Neural crest cell (in vitro differentiated cells): ENCODE measurements at places on chromosomes 7 and 10.
A peak's percentile ranks its signal among the peaks of the same experiment; 100 is the strongest.

DNA sequence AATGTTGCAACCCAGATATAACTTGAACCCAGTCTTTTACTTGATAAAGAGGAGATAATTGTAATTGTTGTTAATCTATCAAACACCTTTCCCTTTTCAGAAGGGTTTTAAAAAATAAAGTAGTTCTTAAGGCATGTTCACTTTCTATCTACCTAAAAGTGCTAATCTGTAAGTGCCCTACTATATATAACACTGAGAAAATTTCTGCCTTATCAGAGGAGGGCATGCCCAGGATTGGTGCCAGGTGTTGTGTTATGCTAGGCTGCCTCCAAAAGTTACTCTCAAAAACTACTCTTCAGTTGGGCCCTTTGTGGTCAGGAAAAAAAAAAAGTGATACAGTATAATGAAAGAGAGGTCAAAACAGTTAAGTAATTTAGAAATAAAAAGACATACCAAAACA lies 36.3 kb downstream of the SMNDC1 start:
- DNase-seq: no peak

GRCh38 chr7:142880876-142881505 lies 4.6 kb downstream of the TRPV6 start:
- peak; percentile 22 for DNase-seq

GRCh38 chr10:124030061-124030460 lies 63.3 kb downstream of the CHST15 start:
- no peak for DNase-seq

- no peak for DNase-seq
Observed at GRCh38 chr10:112585960-112586359, 138.9 kb downstream of the VTI1A start.

DNA sequence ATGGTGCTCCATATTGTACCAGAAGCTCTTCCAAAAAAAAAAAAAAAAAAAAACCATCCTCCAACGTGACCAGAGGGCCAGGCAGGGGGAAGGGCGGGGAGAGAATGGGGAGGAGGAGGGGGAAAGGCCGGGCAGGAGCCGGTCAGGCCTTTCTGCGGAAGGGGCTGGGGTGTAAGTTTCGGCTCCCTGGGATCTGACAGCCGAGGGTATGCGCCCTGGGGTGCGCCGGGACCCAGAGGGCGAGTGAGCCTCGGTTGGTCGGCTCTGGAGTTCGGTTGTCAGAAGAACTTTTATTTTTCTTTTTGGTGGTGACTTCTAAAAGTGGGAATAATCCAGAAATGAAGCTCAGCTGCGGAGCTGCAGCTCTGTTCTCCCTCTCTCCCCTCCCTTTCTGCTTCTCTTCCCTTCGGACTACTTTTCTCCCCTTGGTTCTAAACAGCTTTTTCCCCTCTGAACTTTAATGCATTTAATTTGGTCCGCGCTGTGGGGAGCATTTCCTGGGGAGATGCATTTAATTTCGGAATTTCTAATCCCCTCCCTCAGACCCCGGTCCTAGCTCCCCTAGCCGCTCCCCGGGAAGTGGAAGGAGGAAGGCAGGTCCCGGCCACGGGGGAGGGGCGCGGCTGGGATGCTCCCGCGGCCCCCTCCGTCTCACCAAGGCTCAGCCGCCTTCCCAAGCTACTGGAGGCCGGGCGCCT lies 3.9 kb upstream of the PAX2 start:
- DNase-seq: no peak

DNA sequence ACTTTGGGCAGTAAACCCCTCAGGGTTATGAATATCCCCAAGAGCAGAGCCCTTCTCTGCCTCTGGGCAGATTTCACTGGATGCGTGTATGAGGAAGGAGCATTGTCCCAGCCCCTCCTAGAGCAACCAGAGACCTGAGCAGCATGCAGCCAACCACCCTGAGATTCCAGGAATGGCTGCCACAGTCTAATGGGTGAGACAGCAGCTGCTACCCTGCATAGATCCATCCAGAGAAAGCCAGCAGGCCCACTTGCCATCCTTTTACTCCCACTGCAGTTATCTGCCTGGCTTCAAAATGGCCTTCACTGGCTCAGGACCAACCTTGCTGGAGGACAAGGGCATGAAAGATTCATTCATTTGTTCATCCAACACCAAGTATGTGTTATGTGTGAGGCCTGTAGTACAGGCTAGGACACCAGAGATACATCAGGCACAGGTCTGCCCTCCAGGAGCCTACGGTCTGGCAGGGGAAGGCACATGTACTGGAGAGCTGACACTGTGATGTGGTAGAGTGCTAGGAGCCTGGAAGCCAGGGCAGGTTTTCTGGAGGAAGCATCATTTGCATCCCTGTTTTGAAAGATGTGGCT lies 26.2 kb upstream of the C10orf105 start:
- DNase-seq: no peak

- no peak for DNase-seq
Observed at GRCh38 chr7:28811701-28812430, 146.3 kb downstream of the TRIL start.

GRCh38 chr10:127303105-127303504 lies 106.7 kb upstream of the INSYN2A start:
- DNase-seq: no peak

- DNase-seq: no peak
Observed at GRCh38 chr10:128230401-128230800, 104.2 kb upstream of the MKI67 start.

- DNase-seq: no peak
Observed at GRCh38 chr10:79438021-79438698, 7.3 kb downstream of the ZCCHC24 start.

- no peak for DNase-seq
Observed at GRCh38 chr10:128498746-128499145, 372.5 kb upstream of the MKI67 start.

- no peak for DNase-seq
Observed at GRCh38 chr7:150363370-150363769, 5.3 kb upstream of the REPIN1 start.

DNA sequence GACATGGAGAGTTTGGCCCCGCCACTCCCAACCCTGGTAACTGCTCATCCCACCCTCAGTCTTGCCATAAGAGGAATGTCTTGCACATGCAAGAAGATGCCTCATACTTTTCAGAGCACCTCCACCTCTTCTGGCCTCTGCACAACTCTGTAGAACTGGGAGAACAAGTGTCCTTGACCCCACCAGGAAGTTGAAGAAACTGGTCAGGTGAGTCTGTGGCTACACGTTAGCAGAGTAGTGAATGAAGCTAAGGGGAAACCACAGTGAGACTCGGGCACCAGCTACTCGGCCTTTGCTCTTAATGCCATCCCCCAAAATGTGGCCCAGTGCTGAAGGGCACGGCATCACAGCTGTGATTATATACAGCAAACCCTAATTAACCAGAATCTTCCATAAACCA lies 110.1 kb downstream of the ARID5B start:
- DNase-seq: no peak

DNA sequence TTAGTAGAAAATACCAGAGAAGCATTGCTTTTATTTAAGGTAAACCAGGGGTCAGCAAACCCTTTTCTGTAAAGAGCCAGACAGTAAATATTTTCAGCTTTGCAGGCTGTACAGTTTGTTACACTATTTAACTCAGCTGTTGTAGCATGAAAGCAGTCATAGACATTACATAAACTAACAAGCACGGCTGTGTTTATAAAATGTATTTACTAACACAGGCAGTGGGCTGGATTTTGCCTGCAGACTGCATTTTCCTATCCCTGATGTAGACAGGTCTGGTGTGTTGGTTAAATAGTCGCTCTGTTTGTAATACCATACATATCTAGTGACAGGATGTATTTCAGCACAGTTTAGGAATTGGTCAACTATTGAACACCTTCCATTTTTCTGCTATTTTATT lies 129.3 kb downstream of the ST7 start:
- DNase-seq: no peak

- DNase-seq: no peak
Observed at GRCh38 chr7:123041101-123041500, 45.6 kb upstream of the TAS2R16 start.

DNA sequence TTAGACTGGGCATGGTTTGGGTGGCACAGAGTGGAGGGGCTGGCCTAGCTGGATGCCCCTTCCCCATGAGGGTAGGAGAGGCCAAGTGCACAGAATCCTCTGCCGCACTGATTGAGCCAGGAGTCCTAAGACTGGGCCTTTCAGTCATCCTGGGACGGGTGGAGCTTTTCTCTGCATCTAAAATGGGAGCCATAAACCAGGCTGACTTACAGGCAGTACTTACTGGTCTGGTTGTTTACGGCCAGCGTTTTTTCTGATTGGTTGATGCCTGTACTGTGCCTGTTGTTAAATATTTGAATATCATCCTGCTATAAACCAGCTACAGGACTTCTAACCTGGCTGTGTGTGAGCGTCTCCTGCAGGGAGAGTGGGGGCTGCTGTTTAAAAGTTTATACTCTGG lies 107.8 kb downstream of the CDH23 start:
- DNase-seq: no peak

GRCh38 chr7:110371709-110372108 lies 719.2 kb upstream of the LRRN3 start:
- DNase-seq: no peak

DNA sequence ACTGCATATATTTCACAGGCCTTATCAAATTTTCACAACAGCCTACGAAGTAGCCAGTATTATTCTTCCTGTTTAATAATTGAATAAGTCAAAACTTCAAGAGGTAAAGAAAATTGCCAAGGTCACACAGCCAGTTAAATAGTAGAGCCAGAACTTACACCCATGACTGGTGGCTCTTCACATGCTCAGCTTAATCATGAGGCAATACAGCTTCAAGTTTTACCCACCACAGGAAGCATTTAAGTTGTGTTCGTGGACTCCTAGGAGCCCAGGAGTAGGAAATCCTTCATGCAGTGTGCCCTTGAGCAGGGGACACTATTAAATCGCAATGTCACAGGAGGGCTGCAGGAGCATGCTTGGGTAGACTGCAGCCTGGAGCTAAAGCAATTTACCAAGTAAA lies 11.1 kb downstream of the LIPA start:
- no peak for DNase-seq

DNA sequence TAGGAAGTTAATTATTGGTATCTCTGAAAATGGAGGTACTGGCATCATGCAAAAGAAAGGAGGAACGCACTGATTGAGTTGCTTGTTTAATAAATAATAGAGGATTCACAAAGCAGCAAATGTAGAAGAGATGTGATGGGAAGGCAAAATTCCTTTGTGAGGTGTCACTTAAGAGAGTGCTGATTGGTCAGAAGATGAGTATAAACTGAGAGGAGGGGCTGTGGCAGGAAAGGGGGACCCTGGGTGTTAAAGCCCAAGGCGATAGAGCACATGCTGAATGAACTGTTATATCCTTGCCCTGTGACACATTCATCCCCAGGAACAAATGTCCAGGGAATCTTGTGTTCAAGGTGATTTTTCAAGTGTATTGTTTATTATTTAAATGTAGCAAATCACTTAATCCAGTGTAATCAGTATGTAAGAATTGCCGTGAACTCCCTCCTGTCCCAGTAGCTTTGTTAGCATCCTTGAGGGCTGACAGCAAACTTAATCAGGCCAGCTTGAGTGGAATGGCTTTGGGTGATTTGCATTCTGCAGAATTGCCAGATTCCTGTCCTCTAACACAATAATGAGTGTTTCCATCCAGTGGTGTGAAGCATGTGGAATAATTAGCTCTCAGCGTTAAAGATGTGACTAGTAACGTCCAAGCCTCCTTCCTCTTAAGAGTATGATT lies 111.9 kb downstream of the CHN2 start:
- no peak for DNase-seq

DNA sequence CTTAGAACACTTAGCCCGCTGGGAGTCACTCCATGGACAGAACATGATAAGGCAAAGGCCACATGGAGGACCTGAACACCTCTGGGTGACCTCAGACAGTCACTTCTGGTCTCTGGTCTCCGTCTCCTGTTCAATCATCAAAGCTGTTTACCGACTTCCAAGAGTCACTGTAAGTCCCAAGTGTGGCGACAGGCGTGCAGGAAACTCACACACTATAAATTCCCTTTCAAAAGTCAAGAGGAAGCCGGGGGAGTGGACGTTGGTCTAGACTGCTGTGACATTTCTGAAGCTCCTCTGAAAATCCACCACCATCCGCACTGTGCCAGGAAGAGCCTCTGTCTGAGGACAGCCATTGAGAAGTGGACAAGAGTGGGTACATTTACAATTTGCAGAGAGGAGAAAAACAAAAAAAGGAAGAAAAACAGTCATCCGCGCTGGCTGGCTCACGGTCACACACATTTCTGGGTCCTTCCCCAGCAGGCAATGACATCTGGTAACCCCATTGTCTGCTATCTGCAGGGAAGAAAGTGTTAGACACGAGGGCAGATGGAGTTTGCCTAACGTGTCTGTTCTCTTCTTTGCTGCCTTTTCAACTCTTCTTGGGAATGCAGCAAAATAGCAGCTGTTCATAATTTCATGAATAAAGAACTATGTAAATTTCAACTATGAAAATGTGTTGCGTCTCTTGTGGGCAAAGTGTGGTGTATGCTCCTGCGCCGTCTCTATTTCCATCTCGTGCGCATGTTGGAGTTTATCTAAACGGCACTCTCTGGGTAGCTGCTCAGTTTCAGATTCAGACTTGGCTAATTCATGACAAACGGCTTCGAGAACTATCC lies 32.9 kb upstream of the CUX1 start:
- no peak for DNase-seq

GRCh38 chr10:114061148-114061547 lies 17.5 kb downstream of the ADRB1 start:
- DNase-seq: no peak

GRCh38 chr7:25444991-25445390 lies 216.7 kb upstream of the NPVF start:
- no peak for DNase-seq

DNA sequence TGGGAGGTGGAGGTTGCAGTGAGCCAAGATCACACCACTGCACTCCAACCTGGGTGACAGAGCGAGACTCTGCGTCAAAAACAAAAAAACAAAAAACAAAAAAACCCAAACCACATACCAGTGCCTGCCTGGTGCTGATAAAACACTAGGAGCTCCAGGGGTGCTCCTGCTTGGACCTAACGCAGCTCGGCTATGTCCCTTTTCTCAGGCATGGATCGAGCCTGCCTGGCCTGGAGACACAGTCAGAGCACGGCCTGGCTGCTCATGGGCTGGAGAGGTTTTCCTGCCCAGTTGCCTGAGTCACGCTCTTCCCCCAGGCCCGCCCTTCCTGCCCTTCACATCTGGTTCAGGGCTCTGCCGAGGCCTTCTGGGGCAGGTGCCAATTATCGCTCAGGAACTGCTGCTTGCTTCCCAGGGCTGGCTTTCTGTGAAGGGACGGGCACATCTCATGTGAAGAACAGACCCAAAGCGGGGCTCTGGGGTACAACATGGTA lies 12.6 kb upstream of the NPFFR1 start:
- DNase-seq: no peak

DNA sequence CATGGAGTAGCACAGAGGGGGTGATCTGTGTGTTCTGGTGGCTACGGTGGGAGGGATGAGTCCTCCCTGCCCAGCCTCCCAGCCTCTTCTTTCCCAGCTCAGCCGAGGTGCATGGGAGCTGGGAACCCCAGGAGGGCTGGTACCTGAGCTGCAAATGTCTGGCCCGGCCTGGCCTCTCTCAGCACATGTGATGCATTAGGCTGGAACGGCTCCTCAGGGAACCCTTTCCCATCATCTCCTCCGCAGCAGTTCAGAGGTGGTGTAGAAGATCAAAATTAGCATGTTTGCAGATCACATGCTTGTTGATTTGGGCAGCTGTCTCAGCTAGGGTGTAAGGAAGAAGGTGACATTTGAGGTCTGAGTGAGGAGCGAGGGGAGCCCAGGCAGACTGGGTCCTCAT lies 126.6 kb downstream of the EMX2 start:
- DNase-seq: no peak
